Right renal cortex interstitium (tissue), 3 donors: ENCODE measurements at places on chromosomes 7 and 10. TPM values are rescaled to one million over a fixed set of nuclear protein-coding genes. Genes with fewer than 3 reads are reported as not detected.

The CLCN1 gene
- polyA plus RNA-seq = 0.08 TPM

The RADIL gene
- 1.3 TPM for polyA plus RNA-seq

The LSM5 gene
- polyA plus RNA-seq = 98.9 TPM

The PCDH15 gene
- 5.1 TPM for polyA plus RNA-seq

The HOXA2 gene
- polyA plus RNA-seq = 7.1 TPM

The TMEM209 gene
- 30.6 TPM for polyA plus RNA-seq

The TET1 gene
- polyA plus RNA-seq = 11.7 TPM

The DUSP5 gene
- polyA plus RNA-seq = 14.4 TPM

The RBAK gene
- polyA plus RNA-seq = 21.0 TPM

The TPST1 gene
- 51.3 TPM for polyA plus RNA-seq

The SH2B2 gene
- polyA plus RNA-seq = 4.1 TPM

The PKD1L1 gene
- polyA plus RNA-seq = 0.17 TPM

The CCDC172 gene
- polyA plus RNA-seq = not detected

The OR2A12 gene
- not detected for polyA plus RNA-seq

The EPO gene
- 0.11 TPM for polyA plus RNA-seq

The CCDC136 gene
- polyA plus RNA-seq = 12.7 TPM

The STRIP2 gene
- 3.5 TPM for polyA plus RNA-seq

The CYP2E1 gene
- polyA plus RNA-seq = 0.93 TPM

The SYT15 gene
- 6.4 TPM for polyA plus RNA-seq

The PPP1R17 gene
- polyA plus RNA-seq = not detected

The FKBP9 gene
- 189 TPM for polyA plus RNA-seq

The NXPH1 gene
- polyA plus RNA-seq = 0.15 TPM

The BLVRA gene
- polyA plus RNA-seq = 54.0 TPM

The COL26A1 gene
- polyA plus RNA-seq = 22.8 TPM

The CD36 gene
- polyA plus RNA-seq = 35.3 TPM

The PUS7 gene
- 21.4 TPM for polyA plus RNA-seq

The FAM25C gene
- polyA plus RNA-seq = not detected

The TAC1 gene
- 0.49 TPM for polyA plus RNA-seq

The HYAL4 gene
- 0.12 TPM for polyA plus RNA-seq

The PDE6C gene
- 0.24 TPM for polyA plus RNA-seq

The ANKRD2 gene
- 0.54 TPM for polyA plus RNA-seq
